ENCODE measurements at places on chromosomes 6 and 20.

- no peak for DNase-seq
These were observed 357.3 kb downstream of the THBS2 start for GRCh38 chr6:168896321-168896720.

- DNase-seq, result no peak
These were observed 113.1 kb downstream of the SULF2 start for GRCh38 chr20:47672166-47672565.

GRCh38 chr20:24436160-24436559 lies 33.3 kb upstream of the SYNDIG1 start:
- DNase-seq, result no peak

GRCh38 chr6:33391922-33392594 lies 435 bp downstream of the KIFC1 start:
- DNase-seq, result no peak

GRCh38 chr20:16942756-16943155 lies 194.6 kb downstream of the OTOR start:
- DNase-seq, result no peak

DNA sequence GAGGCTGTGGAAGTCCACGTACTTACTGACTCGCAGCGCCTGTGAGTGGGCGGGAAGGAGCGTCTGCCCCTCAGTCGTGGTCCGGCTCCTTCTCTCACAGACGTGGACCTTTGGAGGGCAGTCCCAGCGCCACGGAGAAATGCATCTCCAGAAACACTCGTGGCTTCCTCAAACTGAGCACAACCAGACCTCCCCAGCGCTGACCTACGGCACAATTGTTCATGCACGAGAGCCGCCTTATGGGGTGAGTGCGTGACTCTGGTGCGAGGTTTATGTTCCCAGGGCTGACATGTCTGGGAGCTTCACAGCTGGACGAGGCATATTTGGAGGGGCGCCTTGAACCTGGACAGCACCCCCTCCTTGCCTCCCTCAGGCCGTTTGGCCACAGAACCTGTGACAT lies 29.7 kb downstream of the FRMD1 start:
- no peak for DNase-seq

DNA sequence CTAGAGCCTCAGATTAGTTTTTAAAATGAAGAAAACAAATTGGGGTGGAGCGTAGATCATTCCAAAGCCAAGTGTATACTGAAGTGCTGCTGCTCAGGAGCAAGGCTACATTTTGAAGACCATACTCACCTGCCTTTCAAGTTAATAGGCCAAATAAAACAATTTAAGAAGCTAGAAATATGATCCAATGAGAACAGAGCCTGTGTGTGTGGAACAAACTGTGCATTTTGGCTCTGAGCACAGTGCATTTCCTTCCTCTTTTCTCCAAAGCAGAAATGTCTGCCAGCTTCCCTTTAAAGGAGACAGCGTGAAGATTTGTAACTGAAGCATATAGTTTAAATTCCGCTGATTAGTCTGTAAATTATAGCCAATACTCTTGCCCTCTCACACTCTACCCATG lies 3.2 kb upstream of the IFNGR1 start:
- no peak for DNase-seq

GRCh38 chr20:64049060-64049877 lies at the start of gene SOX18:
SOX18 (minus strand) TSS chr20:64049639; CDS start chr20:64049516, 123 bp downstream.
- DNase-seq, result no peak

- no peak for DNase-seq
These were observed 309.2 kb upstream of the SPTLC3 start for GRCh38 chr20:12699374-12700228.

DNA sequence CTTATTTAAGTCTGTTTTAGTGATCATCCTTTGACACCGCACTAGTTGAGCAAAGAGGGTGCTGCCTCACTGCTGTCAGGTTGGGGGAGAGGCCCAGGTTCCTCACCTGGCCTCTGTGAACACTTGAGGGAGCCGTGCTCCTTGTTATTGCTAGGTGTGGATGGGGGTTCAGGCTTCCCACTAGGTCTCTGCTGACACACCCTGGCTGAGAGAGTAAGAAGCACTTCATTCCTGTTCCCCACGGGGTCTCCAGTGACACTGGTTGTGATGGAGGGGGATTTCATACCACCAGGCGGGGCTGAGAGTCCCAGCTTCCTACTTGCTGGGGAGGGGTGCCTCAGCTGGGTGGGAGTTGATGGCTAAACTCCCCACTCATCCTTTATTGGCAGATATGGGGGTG lies 11.1 kb upstream of the NOTCH4 start:
- no peak for DNase-seq

DNA sequence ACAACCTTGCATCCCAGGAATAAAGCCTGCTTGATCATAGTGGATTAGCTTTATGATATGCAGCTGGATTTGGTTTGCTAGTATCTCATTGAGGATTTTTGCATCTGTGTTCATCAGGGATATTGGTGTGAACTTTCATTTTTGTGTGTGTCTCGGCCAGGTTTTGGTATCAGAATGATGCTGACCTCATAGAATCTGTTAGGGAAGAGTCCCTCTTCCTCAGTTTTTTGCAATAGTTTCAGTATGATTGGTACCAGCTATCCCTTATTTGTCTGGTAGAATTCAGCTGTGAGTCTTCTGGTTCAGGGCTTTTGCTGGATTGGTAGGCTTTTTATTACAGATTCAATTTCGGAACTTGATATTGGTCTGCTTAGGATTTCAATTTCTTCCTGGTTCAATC lies 132.5 kb downstream of the ZFAND3 start:
- DNase-seq, result no peak

DNA sequence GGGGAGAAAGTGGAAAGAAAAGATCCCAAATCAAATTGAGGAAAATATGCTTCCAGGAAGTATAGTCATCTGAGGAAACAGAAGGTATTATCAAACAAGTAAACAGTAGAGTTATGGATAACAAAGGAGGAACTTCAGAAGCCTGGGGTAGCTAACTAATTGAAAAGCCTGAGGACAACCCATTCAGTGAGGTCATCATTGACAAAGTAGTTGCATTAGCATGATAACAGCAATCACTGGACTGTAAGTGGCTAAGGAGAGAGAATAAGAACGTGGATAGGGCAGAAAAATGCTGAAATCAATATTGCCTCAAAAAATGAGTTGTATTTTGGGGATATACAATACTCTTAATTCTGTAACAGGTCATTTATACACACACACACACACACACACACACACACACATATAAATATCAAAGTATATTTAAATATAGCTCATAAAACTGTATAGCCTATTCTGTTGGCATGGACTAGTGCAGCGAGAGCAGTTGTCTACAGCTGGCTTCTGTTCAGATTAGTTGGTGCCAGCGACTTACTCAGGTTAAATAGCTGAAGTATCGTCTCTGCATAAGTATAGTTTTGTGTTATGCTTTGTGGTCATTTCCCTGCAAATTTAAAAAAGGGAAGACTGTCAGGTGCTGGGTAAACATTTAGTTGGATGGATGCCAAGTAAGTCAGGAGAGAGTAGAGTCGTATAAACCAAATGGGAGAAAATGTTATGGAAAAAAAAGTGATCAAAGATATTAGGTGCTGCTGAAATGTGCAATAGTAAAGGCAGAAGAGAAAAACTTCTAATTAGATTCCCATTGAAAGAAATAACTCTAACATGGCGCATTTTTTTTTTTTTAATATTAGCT lies 33.8 kb upstream of the CTAGE9 start:
- DNase-seq, result no peak

GRCh38 chr6:145561095-145562072 lies 173.9 kb downstream of the EPM2A start:
- no peak for DNase-seq

DNA sequence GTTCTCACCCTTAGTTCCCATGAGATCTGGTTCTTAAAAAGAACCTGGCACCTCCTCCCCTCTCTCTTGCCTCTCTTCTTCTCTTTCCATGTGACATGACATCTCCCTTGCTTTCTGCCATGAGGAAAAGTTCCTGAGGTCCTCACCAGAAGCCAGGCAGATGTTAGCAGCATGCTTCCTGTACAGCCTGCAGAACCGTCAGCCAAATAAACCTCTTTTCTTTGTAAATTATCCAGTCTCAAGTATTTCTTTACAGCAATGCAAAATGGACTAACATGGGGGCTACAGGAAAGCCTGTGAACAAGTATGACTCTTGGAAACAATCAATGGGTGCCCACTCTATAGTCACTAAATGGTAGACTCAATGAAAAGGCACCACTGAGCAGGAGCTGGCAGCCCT lies 34.5 kb downstream of the ADTRP start:
- DNase-seq, result no peak

DNA sequence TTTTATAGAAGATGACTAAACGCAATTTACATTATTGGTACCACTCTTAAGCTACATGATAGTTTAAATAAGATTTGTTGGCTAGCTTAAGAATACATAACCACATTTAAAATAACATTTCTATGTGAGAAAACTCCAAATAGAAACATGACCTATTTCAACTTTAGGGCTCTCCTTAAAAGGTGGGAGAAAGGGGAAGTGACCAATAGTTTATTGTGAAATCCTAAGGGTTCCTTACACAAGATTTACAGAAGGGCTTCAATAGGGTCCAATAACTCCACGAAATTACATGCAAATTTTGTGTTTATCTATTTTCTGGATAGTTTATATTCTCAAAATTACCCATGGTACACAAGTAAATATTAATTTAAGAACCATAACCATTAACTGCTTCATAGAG lies 91.6 kb upstream of the DST start:
- DNase-seq, result no peak

GRCh38 chr6:35367646-35368037 lies 25.3 kb downstream of the PPARD start:
- no peak for DNase-seq

DNA sequence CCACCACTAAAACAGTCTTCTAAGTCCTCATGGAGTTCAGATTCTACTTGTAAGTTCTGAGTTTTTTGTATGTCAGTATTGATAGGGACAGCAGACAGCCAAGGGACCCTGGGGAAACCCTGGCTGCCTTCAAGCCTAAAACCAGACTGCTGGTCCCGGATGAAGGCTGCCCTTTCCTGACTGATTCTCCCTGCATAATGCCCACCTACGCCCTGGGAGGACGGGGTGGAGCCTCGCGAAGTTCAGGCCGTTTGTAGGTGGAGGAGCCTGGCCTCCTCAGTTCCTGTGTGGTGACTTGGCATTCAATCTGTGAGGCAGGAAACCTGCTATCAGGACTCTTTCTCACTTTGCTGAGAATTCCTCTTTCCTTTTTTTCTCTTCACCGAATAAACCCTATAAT lies 120.3 kb upstream of the LGSN start:
- DNase-seq, result no peak

DNA sequence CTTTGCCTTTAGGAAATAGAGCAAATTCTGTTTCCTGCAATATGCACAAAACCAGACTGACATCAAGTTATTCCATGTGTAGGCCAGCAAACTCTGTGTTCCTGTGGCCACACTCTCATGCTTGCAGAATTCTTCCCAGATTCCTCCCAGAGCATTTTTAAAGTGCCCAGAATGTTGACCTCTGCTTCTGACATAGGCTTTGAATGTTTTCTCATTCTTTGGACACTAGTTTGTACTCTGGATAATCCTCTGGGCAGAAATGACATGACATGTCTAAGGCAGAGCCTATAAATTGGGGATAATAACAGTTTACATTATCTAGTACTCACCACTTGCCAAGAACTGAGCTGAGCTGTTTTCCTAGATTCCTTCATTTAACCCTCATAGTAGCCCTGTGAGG lies 9.2 kb upstream of the EFHC1 start:
- no peak for DNase-seq

DNA sequence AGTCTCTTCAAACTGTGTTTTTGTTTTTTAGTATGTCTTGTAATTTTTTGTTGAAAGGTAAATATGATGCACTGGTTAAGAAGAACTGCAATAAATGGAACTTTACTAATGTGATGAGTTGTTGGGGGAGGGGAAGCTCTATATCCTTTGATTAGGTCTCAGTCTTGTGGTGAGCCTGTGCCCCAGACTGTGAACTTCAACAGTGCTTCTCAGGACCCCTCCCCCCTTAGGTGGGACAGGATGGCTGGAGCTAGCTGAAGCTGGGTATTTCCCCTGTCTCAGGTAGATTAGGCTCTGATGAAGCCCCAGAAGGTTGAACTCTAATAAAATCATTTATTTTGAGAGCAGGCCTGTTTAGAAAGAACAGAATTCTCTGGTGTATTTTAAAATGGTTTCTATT lies 31.4 kb upstream of the TASP1 start:
- peak; percentile 86 for DNase-seq

DNA sequence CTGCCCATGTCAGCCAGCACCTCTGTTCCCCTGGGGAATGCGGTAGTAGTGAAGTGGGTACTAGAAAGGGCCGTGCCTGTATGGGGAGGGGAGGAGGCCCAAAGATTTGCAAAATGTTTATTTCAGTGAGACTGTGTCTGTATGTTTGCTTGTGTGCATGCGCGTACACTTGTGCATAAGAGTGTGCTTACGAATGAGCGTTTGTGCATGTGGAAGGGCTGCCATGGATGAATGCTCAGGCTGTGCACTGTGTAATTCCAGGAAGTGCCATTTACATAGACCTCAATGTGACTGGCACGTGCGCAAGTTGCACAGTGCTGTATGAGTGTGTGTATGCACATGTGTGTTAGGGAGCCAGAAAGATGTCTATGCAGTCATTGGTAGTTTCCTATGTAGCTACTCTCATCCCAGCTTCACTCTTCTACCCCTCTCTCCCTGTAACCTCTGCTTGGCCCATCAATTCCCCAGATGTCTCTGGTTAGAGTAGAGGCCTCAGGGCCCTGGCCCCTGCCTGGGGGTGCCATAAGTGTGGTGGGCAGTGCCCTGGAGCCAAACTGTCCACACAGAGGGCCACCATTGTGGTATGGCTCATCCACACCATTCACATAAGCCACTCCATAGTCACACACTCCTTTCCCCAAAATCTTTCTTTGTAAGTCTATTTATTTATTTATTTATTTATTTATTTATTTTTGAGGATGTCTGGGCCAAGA lies 26.8 kb upstream of the SLC22A7 start:
- no peak for DNase-seq

- DNase-seq, result no peak
These were observed 140.3 kb upstream of the SULF2 start for GRCh38 chr20:47925593-47925992.

GRCh38 chr6:170440437-170440836 lies 112.7 kb downstream of the PSMB1 start:
- DNase-seq, result no peak

DNA sequence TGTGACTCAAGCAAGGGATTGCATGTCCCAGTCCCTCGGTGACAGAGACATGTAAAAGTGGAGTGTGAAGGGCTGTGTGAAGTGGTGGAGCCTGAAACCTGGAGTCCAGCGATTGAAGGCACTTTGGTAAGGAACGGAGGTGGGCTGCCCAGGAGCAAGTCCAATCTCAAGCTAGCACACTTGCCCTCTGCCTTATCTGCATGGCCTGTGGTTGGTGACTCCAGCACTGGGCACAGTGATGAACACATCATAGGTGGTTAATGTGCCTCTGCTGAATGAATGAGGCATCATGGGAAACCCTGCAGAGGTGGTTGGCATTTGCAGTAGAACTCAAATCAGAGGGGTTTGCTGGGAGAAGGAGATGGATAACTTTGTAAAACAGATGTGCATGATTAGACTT lies 14.9 kb upstream of the ULBP3 start:
- DNase-seq, result no peak

DNA sequence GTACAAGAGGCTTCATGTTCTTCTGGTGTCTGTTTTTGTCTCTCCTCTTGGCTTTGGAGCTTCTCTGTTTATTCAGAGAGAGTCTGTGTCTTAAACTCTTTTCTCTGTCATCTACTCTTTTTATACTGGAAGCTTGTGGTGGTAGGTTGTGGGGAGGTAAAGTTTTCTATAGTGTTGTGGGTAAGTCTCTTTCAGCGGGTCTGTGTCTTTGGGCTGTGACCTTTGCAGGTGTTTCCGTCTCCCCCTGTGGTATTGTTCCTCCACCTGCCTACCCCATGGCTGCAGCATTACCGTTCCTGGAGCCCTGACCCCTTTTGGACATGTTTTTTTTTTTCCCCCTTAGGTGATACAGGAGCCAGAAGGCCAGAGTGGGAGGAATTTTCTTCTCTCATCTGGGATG lies 37.9 kb upstream of the FERMT1 start:
- DNase-seq, result peak; percentile 76
